Progenitor cell of endocrine pancreas (in vitro differentiated cells): ENCODE measurements at places on chromosomes 2 and 18.
A peak's percentile ranks its signal among the peaks of the same experiment; 100 is the strongest.

GRCh38 chr2:26691161-26691560 is 1.4 kb upstream of the KCNK3 start:
- H3K36me3 ChIP-seq, result no peaks in the 10 kb centered on the region
- DNase-seq, result no peak
- peaks cover 40% of the 10 kb centered on the region for H3K4me1 ChIP-seq
- H3K27me3 ChIP-seq, result peaks cover 49% of the 10 kb centered on the region

DNA sequence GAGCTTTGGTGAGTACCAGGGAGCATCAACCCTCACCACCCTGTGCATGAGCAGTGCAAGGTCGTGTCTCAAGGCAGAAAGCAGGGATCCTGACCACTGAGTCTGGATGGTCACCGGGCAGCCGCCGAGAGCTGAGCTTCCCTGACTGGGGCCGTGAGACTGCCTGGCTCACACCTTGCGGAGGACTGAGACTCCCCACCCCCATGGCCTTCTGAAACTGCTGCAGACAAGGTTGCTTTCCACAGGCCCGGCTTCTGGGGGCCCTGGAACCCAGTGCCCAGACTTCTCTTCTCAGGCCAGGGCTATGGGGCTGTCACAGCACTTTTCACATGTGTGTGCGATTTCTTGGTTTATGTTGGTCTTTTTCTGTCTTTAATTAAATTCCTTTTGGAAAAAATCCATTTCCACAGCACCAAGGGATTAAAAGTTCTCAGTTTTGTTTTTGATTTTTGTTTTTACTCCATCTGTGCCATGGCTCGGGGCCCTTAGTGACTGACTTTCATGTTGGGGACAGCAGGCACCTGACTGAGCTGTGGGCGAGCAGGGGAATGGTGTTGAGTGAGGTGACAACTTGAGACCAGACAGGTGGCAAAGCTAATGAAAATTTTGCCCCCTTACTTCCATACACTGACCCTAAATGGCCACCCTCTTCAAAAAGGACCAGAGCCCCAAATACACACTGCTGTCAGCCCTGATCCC is 297.9 kb downstream of the CYP26B1 start:
- H3K4me1 ChIP-seq, result no peaks in the 10 kb centered on the region
- no peak overlapping the region for H3K4me3 ChIP-seq
- no peak overlapping the region for H3K27ac ChIP-seq
- no peak for DNase-seq

DNA sequence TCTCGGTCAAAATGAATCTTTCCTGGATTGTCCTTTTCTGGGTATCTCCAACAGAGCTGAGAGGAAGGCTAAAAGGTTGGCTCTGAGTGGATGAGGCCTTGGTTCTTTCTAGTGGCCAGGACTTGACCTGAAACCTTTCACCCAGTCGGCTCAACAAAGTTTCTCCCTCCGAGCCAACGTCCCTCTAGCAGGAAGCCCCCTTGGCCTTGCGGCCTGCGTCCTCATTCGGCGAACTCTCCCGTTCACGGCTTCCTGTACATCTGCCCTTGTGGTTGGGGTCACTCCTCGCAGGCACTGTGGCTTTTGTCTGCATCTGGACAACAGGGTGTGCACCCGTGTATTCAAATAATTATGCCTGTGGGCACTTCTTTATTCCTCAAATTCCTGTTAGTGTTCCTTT is 9.4 kb upstream of the SIX3 start:
- peaks cover 4% of the 10 kb centered on the region for H3K4me1 ChIP-seq
- H3K27me3 ChIP-seq, result peaks cover 88% of the 10 kb centered on the region
- no peak overlapping the region for H3K4me3 ChIP-seq
- no peaks in the 10 kb centered on the region for H3K36me3 ChIP-seq
- DNase-seq, result no peak
- no peak overlapping the region for H3K27ac ChIP-seq

GRCh38 chr18:61710082-61710620 is 182.7 kb downstream of the RNF152 start:
- no peak for DNase-seq
- H3K27me3 ChIP-seq, result no peaks in the 10 kb centered on the region
- H3K4me3 ChIP-seq, result no peak overlapping the region
- no peaks in the 10 kb centered on the region for H3K36me3 ChIP-seq
- H3K4me1 ChIP-seq, result peaks cover 11% of the 10 kb centered on the region

- peaks cover 9% of the 10 kb centered on the region for H3K4me1 ChIP-seq
- H3K36me3 ChIP-seq, result peaks cover 3% of the 10 kb centered on the region
- H3K27ac ChIP-seq, result peak overlapping the region; percentile 80
- no peaks in the 10 kb centered on the region for H3K27me3 ChIP-seq
- no peak overlapping the region for H3K4me3 ChIP-seq
These were observed 44.4 kb downstream of the PTPN2 start for GRCh38 chr18:12839526-12840196.

- no peak overlapping the region for H3K4me3 ChIP-seq
- DNase-seq, result no peak
- no peaks in the 10 kb centered on the region for H3K36me3 ChIP-seq
These were observed 69.8 kb upstream of the RASGRP3 start for GRCh38 chr2:33406622-33407021.
